ENCODE measurements at places on chromosomes 6 and 20.

GRCh38 chr6:47451162-47451561, 26.4 kb upstream of the CD2AP start:
- no peak for DNase-seq

DNA sequence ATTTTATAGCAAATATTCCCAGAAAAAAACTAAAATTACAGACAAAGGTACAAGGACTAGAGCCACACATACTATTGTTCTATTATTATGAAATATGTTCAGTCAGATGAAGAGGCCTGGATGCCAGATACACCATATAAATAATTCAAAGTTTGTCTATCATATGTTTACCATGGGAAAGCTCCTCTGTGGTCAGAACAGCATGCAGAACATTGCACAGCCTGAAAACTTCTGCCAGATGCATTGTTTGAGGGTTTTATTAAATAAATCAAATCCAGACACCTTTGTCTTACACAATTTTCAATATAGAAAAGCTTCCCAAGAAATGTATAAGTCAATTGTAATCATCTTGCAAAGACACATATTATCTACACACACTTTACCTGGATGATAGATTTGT, 35.0 kb upstream of the COL21A1 start:
- no peak for DNase-seq

GRCh38 chr6:148689168-148689567, 57.7 kb upstream of the UST start:
- no peak for DNase-seq

GRCh38 chr6:162733489-162733888, 5.7 kb downstream of the PACRG start:
- no peak for DNase-seq

GRCh38 chr6:28618898-28619555, 93.3 kb downstream of the GPX5 start:
- no peak for DNase-seq

- no peak for DNase-seq
These were observed 72.0 kb downstream of the PREP start for GRCh38 chr6:105330913-105331312.

DNA sequence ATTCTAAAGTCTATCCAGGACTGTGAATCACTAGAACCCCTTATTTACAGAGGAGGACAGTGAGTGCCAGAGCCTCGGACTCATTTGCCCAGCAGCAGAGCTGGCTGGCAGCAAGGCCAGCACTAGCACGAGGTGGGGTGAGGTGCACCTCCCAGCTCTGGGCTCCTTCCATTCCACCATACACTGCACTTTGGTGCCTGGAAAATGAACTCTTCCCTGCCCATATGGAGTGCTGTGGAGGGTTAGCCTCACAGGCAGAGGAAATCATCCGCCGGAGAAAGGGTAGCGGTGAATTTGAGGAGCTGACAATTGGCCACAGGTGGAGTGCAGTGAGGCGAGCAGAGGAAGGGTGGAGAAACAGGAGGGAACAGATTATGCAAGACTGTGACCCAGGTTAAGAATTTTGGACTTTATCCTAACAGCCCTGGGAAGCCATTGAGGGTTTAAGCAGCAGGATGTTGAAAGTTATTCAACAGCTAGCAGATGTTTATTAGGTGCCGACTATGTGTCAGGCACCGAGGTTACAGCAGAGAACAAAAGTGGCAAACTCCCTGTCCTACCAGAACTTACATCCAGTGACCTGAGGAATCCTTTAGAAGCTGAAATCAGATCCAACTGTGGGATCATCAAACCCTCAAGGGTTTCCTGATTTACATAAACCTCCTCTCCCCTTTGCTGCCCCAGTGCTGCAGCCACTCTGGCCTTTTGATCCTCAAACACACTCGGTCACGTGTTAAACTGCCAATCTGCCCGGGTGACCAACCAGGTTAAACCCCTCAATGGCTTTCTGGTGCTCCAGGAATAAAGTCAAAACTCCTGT, 6.2 kb downstream of the TRIM26 start:
- DNase-seq = no peak

GRCh38 chr20:19991308-19991707, 25.9 kb upstream of the NAA20 start:
- no peak for DNase-seq

GRCh38 chr20:22630701-22631100, 46.3 kb upstream of the FOXA2 start:
- DNase-seq = peak; percentile 78

- DNase-seq = no peak
These were observed 224.8 kb downstream of the TFAP2A start for GRCh38 chr6:10190042-10190441.

DNA sequence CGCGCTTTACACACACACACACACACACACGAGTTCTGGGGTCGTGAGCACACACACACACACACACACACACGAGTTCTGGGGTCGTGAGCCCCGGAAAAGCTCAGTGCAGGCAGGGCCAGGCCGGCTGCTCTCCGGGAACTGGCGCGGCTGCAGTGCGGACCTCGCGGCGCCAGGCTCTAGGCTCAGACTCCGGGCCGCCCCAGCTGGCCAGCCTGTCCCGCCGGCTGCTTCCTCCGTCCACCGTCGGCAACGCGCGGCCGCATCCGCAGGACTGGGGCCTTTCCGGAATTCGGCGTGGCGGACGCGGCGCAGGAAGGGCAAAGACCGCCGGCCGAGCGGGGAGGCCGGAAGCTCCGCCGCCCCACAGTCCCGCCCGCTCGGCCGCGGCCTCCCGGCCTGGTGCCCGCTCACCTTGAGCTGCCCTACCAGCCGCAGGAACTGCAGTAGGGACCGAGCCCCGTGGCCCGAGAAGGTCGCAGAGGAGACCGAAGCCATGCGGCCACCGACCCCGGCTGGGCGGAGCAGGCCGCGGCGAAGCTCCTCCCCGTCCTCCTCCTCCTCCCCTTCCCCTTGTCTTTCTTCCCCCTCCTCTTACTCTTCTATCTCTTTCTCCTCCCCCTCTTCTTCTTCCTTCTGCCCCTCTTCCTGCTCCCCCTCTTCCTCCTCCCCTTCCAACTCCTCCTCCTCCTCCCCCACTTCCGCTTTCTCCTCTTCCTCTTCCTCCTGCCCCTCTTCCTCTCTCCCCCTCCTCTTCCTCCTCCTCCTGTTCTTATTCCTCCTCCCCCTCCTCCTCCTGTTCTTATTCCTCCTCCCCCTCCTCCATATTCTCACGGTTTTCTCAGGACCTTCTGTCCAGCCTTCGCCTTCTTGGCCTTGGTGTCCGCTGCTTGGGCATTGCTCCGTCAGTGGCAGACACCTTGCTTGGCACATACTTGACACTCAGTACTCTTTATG, at the start of gene HDDC2:
Gene HDDC2, minus strand, starts transcription at position 533 of the 957 bp plus-strand sequence. Its CDS starts 35 bp downstream, at position 498.
- DNase-seq = no peak

GRCh38 chr6:149545258-149545753, 537 bp downstream of the PPIL4 start:
- DNase-seq = no peak

GRCh38 chr20:5888041-5888440, 62.3 kb downstream of the TRMT6 start:
- DNase-seq = no peak

DNA sequence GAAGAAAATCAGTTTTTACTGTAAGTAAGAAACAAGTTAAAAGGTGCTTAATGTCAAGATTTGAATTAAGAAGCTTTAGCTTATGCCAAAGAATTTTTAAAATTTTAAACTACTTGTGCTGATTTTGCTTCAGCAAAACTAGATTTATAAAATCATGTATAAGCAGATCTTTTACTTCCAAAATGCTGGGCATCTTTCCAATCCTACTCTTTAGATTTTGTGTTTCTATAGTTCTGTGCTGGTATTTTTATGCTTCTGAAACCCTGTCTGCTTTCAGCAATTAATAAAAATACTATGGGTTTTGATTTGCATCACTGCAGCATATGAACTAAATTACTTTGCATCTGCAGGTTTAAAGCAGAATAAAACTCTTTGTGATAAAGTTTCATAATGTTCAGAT, 238.6 kb upstream of the RNF217 start:
- no peak for DNase-seq

DNA sequence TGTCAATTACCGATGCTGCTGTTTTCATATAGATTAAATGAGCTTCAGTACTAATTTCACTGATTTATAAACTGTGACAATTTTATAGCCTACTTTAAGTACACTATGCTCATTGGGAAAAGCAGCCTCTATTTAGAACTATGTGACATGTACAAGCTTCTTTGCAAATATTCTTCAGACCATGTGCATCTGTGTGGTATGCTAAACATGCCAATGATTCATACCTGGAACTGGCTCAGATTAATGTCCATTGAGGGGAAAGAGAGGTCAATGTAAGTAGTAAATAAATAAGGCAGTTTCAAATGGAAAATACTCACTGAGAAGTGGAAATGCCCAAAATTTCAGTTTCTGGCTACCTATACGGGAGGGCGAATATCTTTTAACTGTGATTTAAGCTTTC, 777.7 kb downstream of the C6orf118 start:
- no peak for DNase-seq

DNA sequence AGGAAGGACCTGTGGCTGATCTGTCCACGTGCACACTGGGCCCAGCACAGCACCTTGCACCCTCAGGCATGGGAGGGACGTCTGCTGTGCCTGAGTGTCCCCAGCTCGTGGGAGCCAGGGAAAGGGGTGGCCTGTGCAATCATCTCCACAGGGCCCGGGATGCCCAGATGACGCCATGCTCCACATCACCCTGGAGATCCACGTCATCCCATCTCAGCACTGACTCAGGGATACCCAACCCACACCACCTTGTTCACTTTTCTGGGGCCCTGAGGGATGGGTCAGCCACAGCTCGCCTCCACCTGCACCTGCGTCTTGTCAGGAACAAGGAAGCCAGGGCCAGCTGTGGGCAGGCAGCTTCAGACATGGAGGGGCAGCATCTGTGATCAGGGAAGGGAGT, 48.2 kb downstream of the RAB44 start:
- no peak for DNase-seq

DNA sequence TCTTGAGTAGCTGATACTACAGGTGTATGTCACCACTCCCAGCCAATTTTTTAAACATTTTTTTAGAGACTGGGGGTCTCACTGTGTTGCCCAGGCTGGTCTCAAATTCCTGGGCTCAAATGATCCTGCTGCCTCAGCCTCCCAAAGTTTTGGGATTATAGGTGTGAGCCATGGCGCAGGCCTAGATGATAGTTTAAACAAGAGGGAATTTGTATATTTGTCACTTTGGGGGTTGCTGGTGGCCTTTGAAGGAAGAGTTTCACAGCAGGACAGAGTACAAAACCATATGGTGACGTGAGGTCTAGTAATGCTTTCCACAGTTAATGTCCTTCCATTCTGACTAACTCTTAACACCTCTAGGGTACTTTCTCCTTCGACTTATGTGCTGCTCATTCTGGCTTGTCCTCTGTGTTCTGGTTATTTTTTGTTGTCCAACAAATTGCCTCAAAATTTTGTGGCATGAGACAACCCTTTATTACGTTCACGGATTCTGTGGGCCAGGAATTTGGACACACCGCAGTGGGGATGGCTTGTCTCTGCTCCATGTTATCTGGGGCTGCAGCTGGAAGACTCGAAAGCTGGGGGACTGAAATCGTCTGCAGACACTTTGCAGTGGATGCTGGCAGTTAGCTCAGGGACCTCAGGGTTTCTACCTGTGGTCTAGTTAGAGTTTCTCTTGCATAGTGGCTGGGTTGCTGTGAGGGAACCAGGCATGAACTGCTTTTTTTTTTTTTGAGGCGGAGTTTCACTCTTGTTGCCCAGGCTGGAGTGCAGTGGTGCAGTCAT, 23.0 kb upstream of the IER3 start:
- no peak for DNase-seq

GRCh38 chr6:9515633-9516606, 899.0 kb downstream of the TFAP2A start:
- no peak for DNase-seq

DNA sequence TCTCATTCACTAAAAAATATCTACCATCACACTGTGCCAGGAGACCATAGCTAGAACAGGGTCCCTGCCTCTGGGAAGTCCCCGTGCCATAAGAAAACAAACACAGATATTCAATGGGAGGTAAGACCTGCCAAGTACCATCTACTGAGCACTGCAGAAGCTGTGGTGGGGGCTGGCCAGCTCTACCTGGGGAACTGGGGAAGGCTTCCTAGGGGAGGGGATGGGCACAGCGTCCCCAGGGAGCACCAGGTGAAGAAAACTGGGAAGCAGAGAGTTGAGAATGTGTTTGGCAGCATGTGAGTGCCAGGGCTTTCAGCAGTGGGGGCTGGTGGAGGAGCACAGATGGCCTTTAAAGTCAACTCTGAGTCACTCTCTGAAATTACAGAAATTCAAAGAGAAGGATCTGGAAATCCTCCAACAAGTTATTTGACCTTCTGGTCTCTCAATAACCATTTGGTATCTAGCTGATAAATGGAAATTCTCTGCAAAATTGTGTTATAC, 85.2 kb downstream of the SHLD1 start:
- peak; percentile 46 for DNase-seq

- DNase-seq = no peak
These were observed 16.6 kb downstream of the CPNE5 start for GRCh38 chr6:36822506-36823269.

GRCh38 chr6:107318100-107318736, 141.1 kb downstream of the PDSS2 start:
- peak; percentile 13 for DNase-seq

GRCh38 chr6:14681699-14682487, 564.0 kb upstream of the JARID2 start:
- DNase-seq = no peak

GRCh38 chr20:50303573-50304500, 113.2 kb downstream of the CEBPB start:
- peak; percentile 52 for DNase-seq

DNA sequence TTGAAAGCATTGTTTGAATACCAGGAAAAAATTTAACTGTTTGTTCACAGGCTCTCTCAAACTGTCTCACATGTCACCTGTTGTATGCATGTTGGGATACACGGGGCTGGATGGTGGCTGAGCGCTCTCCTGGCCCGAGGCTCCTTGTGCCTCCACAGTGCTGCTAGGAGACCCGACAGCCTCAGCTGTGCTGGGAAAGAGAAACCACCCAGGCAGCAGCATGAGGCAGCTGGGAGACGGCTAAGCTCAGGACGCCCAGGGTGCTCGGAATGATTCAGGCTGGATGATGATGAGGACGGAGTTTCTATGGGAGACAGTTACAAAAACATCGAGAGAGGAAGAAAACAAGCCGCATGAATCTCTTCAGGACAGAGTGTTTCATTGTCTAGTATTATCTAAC, 278.0 kb upstream of the CDH4 start:
- no peak for DNase-seq

DNA sequence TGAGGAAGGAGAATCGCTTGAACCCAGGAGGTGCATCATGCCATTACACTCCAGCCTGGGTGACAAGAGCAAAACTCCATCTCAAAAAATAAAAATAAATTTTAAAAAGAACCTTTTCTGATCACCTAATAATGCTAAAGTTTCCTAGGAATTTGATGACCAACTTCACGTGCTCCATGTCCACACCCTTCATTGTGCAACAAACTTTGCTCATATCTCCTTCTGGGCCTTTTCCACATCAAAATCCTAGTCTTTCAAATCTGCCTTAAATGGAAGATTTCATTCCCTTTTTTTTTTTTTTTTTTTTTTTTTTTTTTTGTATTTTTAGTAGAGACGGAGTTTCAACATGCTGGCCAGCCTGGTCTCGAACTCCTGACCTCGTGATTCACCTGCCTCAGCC, 112.5 kb upstream of the LOC128125822 start:
- DNase-seq = no peak

All from COR-L47 (cell line).